ENCODE measurements at places on chromosomes 3 and 15.

GRCh38 chr3:184143327-184143726 lies 8.2 kb downstream of the EIF2B5 start:
- DNase-seq = no peak

- no peak for DNase-seq
Observed at GRCh38 chr3:59131016-59131766, 81.4 kb upstream of the CFAP20DC start.

DNA sequence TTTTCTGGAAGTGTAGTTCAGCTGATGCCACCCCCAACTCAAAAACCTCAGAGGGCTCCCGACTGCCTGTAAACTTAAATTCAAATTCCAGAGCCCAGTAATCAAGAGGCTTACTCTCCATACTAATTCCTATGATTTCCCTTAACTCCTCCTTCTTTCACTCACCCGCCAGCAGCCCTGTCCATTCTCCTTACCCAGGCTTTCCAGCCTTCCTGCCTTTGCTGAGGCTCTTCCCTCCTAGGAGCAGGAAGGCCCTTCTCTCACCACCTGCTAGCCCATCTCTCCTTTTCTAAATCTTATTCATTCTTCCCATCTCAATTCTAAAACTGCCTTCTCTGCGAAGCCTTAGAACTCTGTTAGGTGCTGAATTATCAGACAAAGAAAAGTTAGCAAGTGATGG lies 30.4 kb downstream of the RORA start:
- no peak for DNase-seq

GRCh38 chr3:55521738-55522421 lies 34.8 kb upstream of the WNT5A start:
- no peak for DNase-seq

DNA sequence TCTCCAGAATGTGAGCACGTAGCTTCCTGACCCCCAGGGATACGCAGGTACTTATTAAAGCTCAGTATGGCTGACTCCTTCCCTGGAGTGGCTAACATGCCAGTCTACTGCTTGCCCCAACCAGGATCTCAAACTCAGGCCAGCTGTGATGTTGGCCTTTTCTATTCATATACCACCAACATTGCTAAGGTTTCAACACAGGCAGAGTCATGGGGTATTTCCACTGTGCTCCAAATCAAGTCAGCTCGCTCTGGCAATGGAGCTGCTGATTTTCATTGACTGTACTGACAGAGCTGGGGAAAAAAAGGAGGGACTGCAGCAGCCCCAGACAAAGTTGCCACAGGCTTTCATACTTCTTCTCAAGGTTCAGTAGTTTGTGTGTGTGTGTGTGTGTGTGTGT lies 87.0 kb downstream of the CFAP20DC start:
- no peak for DNase-seq
